Activated CD4-positive, alpha-beta T cell treated with anti-CD3 and anti-CD28 coated beads, Interleukin-2, amount 10 ng/mL, durations not matched to agents 7 days and 5 days (primary cell): ENCODE measurements at places on chromosomes 11 and 22.

DNA sequence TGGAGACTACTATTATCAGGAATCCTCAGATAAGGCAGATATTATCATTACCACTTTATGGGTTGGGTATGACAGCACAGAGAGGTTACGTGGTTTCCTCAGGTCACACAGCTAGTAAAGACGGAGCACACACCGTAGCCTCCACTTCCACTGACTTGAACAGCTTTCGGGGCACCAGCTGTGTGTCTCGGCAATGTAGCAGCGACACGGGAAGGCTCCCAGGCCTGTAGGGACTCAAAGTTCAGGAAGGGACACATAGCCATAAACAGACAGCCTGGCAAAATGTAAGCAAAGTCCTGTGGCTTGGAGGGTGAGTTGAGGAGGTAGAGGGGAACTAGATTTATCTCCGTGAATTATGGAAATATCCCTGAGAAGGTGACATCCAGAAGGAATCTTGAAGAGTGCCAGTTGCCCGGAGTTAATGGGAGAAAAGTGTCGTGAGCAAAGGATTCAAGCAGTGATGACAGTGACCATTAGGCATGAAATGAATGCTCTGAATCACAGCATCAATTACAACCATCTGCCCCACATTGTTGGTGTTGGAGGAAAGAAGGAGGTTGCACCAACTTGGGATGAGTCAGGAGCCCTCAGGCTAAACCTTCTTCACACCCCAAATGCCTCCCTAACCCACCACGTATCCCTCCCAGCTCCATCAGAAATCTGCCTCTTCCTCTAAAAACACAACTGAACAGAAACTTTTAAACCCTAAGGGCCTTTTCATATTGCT lies 106.7 kb upstream of the ASPHD2 start:
- no peak for DNase-seq

GRCh38 chr11:83193315-83194280 lies at the start of gene ANKRD42:
Gene ANKRD42, plus strand, starts transcription at chr11:83193712. Its CDS starts 959 bp downstream, at chr11:83194671.
- peak; percentile 91 for DNase-seq

DNA sequence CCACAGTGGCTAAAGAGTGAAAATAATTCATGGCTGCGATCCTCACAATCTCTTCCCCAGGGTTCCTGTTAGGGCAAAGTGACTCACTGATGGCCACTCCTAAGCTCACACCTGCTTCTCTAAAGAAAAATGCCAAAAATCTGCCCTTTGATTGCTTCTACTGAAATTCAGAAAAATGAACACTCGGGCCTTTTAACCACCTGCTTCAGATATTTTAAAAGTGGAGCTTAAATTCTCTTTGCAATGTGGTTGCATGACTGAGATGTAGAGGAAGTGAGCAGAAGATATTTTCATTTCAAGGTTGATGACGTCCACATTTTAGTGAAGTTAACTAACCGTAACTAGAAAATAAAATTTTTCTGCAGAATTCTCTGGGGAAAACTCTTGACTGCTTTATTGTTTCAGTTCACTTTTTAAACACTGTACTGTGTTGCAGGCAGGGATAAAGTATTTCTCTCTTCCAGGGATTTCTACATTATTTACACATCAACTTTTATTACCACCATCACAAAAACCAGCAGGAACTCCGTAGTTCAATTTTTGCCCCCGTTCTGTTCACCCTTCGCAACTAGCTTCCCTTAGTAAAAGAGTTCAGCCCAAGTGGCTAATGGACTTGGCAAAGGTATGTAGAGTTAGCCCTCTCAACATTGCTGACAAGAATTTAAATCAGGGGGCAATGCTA lies 8.5 kb downstream of the RAB30 start:
- no peak for DNase-seq

DNA sequence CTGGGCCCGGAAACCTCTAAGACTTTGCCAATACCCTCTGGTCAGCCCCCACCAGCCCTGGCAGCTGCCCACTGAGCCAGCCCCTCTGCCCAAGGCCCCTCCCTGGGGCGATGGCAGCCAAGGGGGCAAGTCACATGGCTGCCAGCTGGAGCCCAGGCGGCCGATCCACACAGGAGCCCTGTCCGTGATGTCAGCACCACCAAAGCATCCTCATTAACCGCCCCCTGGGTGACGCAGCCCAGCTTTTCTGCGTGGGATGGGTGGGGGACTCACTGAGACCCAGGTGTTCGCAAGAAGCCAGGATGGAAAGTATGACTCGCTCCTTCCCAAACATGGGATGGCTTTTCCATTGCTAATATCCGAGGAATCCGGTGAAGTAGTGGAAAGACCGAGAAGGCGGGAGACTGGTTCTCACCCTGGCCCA lies 46.6 kb upstream of the WNT7B start:
- DNase-seq: no peak
